ENCODE measurements at places on chromosomes 4 and X.

DNA sequence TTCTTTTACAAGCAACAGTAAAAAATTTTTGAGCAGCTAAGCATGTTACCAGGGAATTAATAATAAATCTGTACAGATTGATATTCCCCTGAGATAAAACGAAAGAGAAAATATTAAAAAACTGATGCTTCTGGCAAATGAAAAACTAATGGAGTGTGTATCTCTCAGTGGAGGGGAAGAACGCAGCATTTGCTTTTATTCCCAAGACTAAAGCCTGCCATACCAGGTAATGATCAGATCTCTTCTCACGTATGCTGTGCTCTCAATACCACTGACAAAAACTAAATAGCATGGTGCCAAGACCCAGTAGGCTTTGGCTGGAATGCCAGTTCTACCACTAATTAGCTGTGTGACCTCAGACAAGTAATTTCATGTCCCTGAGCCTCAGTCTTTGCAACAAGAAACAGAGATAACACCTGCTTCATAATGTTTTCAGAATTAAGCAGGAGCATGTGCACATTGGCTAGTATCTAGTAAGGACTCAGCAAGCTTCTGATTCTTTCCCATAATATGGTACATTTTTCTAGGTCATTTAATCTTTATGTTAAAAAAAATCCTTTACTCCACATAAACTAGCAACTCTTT is 179.6 kb downstream of the CENPC start:
- DNase-seq: no peak

- no peak for DNase-seq
Measured at GRCh38 chr4:106614441-106614840, 245.9 kb upstream of the GIMD1 start.

GRCh38 chr4:995311-996026 is 2.3 kb upstream of the SLC26A1 start:
- DNase-seq: no peak

GRCh38 chrX:135892781-135893180 is 463 bp downstream of the CT45A10 start:
- DNase-seq: no peak

DNA sequence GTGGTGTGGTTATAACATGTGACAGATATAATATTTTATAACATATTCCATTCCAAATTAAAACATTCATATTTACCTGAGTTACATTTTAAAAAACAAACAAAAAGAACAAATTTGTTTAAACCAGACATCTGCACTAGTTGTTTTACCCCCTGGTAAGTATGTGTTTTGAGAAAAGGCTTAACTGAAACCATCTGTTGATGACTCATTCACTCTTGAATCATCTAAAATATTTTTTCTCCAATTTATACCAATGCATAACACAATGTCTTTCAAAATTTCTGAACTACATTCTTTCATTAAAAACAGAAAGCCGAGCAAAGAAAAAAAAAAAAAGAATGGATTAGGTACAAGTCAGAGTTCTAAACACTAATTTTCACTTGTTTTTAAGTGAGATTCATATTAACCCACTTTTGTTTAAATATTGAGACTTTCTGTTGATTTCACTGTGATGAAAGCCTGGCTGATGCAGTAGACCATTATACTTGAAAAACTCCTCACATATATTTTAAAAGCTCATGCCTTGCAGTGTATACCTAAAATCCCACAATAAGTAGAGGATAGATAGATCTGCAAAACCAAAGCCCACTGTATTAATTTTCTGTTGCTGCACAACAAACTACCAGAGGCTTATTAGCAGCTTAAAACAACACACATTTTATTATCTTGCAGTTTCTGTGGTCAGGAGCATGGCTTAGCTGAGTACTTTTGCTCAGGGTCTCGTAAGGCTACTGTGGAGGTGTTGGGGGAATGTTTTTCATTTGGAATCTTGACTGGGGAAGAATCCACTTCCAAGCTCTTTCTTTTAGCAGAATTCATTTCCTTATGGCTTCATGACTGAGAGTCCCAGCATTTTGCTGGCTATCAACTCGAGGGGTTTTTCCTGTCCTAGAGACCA is 221.5 kb downstream of the PCDH18 start:
- DNase-seq: no peak

- DNase-seq: no peak
Measured at GRCh38 chr4:157219711-157220370, 687 bp upstream of the GRIA2 start.

- DNase-seq: peak; percentile 57
Measured at GRCh38 chrX:107776649-107777535, 641 bp upstream of the NCBP2L start.

DNA sequence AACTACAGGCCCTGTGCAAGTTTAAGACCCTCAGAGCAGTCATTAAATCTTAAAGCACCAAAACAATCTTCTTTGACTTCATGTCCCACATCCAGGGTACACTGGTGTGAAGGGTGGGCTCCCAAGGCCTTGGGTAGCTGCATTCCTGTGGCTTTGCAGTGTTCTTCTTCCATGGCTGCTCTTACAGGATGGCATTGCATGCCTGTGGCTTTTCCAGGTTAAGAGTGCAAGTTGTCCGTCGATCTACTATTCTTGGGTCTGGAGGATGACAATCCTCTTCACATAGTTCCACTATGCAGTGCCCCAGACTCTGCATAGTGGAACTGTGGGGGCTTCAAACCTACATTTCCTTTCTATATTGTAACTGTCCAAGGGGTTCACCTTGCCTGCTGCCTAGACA is 494.5 kb downstream of the CFAP47 start:
- no peak for DNase-seq

GRCh38 chr4:177239878-177240277 is 69.8 kb upstream of the NEIL3 start:
- DNase-seq: no peak
